ENCODE measurements at places on chromosomes 1 and 21.
A peak's percentile ranks its signal among the peaks of the same experiment; 100 is the strongest.

GRCh38 chr1:45393718-45394302 is 53.6 kb upstream of the MUTYH start:
- DNase-seq: no peak

- no peak for DNase-seq
These were observed 465.3 kb downstream of the RWDD3 start for GRCh38 chr1:95699149-95699953.

GRCh38 chr1:59039551-59039950 is 255.7 kb upstream of the JUN start:
- no peak for DNase-seq

DNA sequence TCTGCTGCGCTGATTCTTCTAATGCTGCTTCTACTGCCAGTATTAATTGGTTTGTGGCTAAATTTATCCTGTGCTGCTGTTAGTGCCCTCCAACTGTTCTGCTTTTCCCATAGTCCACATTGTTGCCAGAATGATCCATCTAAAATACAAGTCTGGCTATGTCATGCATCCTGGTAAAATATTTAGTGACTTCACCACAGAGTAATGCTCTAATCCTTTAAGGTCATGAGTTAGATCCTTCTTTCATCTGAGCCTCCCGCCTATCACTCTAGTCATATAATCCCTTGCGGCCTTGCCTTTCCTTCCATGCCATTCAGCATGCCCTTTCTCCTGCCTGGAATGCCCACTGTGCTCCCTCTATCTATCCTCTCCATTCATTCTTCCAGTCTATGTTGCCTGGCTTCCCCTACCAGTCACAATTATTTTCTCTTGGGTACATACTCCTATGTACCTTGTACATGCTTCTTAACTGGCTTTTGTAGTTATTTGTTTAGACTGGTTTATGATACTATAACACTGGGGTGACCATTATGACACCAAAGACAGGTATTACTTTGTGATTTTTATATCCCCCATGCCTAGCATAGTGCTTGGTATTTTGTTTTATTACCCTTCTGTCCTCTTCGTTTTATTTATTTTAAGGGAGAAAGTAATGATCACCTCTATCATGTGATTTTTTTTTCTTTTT is 144.0 kb downstream of the MAGI3 start:
- peak; percentile 57 for DNase-seq

DNA sequence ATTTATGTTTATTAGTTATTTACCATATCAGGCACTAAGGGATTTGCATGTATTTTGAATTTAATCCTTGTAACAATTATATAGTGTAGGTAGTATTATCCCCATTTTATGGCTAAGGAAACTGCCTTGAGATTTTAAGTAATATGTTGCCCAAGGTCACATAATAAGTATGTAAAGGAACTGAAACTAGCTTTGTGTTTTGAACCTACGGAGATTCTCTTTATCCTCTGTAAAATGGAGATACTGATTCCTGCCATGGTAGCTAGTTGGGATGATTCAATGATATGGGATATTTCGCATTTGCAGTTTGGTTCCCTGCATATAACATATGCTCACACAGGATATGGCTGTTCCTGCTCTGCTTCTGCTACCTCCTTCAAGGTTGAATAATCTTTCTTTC is 144.3 kb downstream of the ST6GALNAC3 start:
- DNase-seq: no peak

DNA sequence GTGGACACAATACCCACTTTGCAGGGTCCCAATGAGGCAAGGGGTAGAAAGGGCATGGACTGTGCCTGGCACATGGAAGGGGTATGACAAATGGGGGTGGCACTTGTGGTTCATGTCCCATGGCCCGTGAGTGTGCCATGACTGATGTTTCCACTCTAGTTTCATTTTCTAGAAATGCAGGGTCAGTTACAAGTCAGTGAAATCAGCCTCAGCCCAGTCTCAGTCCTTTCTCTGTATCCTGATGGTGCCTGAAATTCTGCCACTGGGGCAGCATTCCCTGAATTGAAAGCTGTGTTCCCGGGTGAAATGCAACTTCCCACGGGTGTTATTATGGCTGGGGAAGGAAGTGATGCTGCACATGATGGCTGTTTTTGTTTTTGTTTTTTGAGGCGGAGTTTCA is 110.8 kb upstream of the ZBTB40 start:
- DNase-seq: no peak

GRCh38 chr1:209756615-209757445 is 977 bp downstream of the TRAF3IP3 start:
- DNase-seq: no peak

DNA sequence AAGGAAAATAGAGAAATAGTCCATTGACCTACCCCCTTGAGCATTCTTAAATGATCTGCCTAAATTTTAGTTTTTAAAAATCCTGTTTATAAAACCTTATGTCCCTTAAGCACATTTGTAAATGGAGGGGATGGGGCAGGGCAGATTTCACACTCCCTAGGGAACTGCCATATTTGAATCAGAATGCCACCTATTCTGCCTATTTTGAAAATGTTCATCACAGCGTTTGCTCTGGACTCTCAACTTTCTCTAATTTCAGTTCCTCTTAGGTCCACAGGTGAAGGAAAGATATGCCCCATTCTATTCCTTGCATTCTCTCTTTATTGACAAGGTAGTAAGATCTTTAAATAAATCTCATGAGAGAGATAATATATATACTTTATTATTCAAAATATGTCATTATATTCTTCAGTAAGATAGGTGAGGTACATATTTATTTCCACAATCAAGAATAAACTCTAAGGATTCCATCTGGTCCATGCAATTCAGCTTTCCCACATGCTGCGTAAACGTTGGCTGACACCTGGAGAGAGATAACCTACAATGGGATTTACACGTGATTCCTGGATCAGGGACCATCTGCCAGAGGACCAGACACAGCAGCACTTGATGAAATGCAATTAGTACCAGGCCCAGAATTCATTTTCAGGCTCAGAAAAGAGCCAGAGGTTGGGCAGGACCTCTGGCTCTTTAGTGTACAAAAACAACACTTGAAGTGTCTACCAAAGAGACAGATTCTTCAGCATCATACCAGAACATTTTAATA is 1.2 kb upstream of the LPGAT1 start:
- no peak for DNase-seq

GRCh38 chr1:200029035-200029821 is 1.7 kb downstream of the NR5A2 start:
- peak; percentile 73 for DNase-seq

Measured in AG20443 (cell line).